ENCODE measurements at places on chromosomes 3 and 15.

- DNase-seq, result no peak
Measured at GRCh38 chr15:67076147-67076843, 10.9 kb downstream of the SMAD3 start.

GRCh38 chr3:94241986-94242385, 179.1 kb downstream of the NSUN3 start:
- DNase-seq, result no peak

- no peak for DNase-seq
Measured at GRCh38 chr3:42550250-42550649, 31.5 kb downstream of the SEC22C start.

GRCh38 chr3:69767571-69767970, 28.3 kb downstream of the MITF start:
- no peak for DNase-seq

GRCh38 chr3:167742338-167742737, 6.8 kb downstream of the SERPINI1 start:
- DNase-seq, result no peak

GRCh38 chr3:48919215-48920138, 835 bp downstream of the ARIH2 start:
- peak; percentile 57 for DNase-seq

DNA sequence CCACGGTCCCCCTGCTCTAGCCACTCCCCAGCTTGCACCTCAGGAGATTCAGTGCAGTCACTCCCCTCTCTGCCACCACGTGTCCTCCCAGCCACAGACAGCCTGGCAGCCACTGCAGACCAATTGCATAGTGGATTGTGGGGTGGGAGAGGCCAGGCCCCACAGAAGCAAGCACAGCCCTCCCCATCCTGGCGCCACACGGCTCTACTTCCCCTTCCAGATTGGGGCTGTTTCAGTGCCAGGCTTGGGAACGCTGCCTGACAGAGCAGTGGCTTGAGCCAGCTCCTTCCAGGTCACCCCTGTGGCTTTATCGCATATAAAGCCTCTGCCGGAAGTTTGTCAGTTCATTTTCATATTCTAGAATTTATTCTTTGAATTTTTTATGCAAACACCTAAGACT, 90.7 kb downstream of the TMEM266 start:
- DNase-seq, result no peak

- no peak for DNase-seq
Measured at GRCh38 chr3:50610181-50610971, 1.2 kb downstream of the CISH start.

GRCh38 chr3:10964537-10965167, 27.9 kb upstream of the SLC6A1 start:
- no peak for DNase-seq

GRCh38 chr3:66638717-66639116, 137.9 kb upstream of the LRIG1 start:
- DNase-seq, result no peak

DNA sequence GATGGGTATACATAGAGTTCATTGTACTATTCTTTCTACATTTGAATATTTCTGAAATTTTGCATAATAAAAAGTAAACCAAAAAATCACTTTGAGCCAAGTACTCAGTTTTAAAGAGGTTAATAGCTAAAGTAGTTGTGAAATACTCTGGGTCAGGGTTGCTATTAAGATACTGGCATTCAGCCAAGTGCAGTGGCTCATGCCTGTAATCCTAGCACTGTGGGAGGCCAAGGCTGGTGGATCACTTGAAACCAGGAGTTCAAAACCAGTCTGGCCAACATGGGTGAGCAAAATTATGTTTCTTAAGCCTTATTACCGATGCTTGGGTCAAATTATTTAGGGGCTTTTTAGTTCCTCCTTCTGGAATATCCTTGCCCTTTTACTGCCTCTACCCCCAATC, 122.0 kb upstream of the MELTF start:
- DNase-seq, result peak; percentile 64

DNA sequence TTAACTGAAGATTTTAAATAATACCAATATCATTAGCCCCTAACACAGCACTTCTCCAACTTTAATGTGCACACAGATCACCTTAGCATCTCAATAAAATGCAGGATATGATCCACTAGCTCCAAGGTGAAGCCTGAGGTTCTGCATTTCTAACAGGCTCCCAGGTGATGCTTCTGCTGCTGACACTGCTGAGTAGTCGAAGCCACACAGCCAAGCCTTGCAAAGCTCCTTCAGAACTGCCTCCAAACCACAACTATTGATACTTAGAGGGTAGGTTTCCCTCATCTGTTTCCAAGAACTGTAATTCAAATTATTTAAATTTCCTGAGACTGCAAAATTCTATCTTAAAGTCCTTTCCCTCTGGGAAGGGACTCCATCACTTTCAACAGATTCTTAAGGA, 3.9 kb downstream of the RIOX2 start:
- no peak for DNase-seq

DNA sequence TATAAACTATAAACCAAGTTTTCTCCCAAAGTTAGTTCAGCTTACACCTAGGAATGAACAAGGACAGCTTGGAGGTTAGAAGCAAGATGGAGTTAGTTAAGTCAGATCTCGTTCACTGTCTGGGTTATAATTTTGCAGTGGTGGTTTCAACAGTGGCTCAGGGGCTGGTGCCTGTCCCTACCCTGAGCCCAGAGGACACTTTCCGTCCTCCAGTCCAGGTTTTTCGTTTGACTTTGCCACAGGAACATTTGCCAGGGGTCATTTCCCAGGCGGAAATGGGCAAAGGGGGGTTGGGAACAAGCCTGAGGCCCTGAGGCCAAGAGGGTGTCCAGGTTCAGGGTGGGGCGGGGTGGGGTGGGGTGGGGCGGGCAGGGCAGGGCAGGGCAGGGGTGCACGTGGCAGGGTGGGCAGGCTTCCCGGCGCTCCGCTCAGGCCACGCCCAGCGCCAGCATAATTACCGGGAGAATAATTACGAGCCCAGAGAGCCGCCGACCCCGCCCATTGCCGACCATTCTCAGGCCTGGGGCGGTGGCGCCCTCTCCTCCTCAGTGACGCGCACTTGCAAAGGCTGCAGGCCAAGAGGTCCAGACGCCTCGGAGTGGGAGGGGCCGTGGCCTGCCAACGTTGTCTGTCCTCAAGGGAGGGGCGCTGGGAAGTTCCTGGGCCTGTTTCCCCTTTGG, 70.4 kb downstream of the KLF13 start:
- DNase-seq, result peak; percentile 96

DNA sequence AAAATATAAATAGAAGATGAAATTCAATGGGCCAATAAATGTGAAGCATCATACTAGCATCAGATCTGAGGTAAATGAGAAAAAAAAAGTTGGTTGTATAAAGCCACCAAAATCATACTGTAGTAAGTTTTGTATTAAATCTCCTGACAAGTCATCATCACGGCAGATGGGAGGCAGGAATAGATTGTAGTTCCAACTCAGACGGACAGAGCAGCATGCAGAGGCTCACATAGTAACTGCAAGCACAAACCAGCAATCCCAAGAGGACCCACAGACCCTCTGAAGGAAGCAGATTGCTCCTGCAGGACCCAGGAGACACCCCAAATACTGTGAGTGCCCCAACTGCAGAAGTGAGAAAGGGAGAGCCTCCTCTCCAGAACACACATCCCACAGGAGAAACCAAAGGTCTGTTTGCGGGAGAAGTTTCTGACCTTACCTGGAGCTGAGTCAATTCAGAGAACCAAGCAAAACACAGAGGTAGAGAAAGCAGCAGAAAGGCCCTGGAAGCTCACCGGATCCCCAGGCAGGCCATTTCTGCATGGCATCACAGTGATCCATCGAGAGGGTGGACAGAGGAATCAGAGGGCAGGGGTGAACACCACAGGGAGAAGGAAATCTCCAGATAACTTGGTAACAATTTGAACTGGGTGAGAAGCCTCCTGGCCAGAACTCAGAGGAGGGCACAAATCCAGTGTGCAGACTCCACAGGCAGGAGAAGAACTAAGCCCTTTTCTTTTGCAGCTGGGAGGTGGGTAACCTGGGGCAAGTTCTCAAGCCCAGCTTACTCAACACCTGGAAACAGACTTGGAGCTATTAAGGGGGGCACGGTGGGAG, 141.6 kb upstream of the ARHGEF26 start:
- DNase-seq, result no peak

DNA sequence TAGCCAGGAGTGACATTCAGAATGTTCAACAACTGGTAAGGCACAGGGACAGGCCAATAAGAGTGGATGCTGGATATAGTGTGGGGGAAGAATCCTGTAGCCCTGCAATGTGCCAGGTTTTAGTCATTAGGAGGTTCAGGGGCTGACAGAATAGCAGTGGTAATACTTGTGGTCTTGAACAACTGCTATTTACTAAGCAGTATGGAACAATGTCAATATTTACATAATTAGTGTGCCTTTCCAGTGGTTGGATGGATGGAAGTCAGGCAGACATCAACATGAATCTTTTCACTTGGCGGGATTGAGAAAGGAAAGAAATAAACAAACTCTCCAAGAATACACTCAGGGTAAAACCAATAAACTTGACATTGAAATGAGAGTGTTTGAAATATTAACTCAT, 55.1 kb downstream of the OTOL1 start:
- DNase-seq, result no peak

GRCh38 chr3:10015461-10015904, 10.8 kb upstream of the FANCD2 start:
- no peak for DNase-seq

- no peak for DNase-seq
Measured at GRCh38 chr3:44128057-44128775, 113.5 kb upstream of the TOPAZ1 start.

DNA sequence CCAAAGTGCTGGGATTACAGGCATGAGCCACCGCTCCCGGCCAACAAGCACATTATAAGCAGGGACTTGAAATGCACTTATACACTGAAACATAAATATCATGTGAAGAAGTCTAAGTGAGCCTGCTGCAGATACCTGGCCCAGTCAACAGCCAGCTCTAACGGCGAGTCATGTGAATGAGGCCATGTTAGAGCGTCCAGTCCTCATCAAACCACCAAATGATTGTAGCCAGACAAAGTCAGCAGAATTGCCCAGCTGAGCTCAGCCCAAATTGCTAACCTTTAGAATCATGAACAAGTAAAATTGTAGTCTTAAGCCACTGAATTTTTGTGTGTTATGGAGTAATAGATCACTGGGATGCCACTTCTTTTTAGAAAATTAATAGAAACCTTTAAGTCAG, 37.8 kb upstream of the UACA start:
- DNase-seq, result no peak

DNA sequence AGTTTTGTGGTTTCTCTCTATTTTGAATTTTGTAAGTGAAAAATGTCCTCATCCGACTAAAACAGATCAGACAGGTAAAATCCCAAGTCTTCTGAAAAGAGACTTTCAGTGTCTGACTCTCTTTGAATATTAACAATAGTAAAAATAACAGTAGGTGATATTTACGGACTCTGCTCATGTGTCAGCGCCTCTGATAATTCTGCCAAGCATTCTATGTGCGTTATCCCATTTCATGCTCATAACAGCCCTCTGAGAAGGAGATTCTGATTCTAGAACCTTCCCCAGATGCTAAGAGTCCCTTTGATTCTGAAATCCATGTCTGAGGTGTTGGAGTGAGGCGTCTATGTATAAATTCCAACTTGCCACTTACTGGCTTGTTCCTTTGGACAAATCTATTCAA, 282.8 kb downstream of the FEZF2 start:
- no peak for DNase-seq

DNA sequence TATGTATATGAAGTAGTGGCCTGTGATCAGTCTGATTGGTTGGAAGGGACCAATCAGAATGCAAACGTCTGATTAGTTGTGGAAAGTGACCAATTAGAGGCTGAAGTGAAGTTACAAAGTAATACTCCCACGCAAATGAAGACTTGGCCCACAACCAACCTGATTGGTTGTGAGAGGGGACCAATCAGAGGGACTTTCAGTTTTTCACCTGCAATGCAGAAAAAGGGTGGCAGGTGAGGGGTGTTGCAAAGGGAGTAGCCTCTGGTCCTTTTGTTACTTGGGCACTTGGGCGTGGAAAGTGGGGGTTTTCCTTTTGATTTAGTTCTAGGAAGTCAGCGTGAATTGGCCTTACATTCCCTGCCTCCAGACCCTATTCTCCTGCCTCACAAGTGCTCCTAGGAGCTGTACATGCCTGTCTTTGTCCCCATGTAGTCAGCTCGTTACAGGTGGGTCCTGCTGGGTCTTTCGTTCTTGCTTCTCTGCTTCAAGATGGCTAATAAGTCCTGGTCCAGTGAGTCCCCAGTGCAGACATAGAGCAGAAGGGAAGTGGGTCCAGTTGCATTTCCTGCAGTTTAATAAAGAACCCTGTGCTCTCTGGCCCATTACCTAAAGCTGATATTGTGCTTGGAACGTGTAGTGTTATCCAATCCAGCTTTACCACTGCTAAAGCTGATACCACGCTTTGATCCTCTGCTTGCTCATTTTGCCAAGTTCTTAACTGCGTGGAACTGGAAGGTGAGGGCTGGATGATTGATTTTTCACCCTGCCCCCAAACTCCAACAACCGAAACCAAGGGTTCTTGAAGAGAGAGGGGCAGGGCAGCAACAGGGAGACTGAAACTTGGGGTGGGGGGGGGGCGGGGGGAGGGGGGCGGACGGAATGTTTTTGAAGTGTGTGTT, 46.0 kb upstream of the CD47 start:
- no peak for DNase-seq

- DNase-seq, result no peak
Measured at GRCh38 chr3:18394384-18394995, 30.6 kb downstream of the SATB1 start.

DNA sequence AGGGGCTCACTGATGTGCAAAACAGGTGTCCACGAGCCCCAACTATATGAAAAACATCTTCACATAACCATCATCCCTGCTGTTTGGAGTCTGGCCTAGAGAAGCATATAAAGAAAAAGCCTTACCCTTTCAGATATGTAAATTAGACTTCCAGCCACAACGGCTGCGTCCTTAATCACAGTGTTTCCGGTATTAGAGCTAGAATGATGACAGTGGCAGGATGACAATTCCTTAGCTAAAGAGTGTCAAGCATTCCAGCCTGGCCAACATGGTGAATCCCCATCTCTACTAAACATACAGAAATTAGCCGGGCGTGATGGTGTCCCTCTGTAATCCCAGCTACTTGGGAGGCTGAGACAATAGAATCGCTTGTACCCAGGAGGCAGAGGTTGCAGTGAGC, 19.5 kb upstream of the SAMD7 start:
- DNase-seq, result peak; percentile 42
